Stimulated activated CD8-positive, alpha-beta memory T cell treated with anti-CD3 and anti-CD28 coated beads, Interleukin-12 subunit alpha, Interleukin-12 subunit beta, amount 100 ng/mL, for 1 hour (primary cell): ENCODE measurements at places on chromosomes 1 and 21.

DNA sequence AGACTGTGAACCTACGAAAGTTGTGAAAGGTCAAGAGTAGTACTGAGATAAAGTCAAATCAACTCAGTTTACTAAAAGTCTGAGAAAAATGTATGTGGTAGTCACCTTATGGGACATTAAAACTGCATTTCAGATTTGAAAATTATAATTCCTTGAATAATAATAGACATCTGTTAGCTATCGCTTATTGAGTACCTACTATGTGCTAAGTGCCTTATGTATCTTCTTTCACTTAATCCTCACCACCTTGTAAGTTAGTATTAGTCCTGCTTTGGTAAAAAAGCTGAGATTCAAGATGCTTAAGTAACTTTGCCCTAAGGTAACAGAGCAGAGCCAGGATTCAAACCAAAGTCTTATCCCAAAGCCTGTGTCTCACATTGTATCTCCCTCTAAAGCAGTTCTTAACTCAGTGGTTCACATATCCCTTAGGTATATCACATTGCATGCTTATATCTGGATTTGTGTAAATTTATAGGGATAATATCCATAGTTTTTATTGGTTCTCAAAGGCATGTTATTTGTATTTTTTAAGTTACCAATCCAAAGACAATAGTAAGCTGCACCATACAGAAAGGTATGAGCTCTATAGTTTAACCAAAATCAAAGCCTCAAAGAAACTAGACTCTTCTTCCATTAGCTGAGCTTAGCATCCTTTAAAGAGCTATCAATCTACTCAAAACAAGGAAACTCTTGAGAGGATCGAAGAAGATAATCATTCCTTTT, 865 bp downstream of the PIGC start:
- DNase-seq, result no peak

DNA sequence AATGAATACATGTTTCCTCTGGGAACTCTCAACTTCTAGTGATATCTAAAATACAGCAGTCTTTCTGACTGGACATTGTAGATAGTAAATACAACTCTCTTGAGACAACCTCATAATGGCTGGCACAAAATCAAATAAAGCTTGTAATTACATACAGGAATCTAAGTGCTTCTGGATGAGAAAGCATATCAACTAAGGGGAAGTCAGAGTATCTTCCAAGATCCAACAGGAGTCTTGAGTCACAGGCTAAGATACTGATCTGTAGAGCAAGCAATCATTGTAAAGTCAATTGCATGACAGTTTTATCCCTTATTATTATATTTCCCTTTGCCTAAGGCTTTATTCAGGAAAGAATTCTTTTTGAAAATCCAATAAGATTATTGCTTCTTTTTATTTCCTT, 249.9 kb downstream of the LRRIQ3 start:
- no peak for DNase-seq

GRCh38 chr1:155254714-155255242, 505 bp downstream of the ENTREP3 start:
- no peak for DNase-seq

GRCh38 chr1:57854436-57854835, 430.6 kb upstream of the DAB1 start:
- DNase-seq, result no peak

DNA sequence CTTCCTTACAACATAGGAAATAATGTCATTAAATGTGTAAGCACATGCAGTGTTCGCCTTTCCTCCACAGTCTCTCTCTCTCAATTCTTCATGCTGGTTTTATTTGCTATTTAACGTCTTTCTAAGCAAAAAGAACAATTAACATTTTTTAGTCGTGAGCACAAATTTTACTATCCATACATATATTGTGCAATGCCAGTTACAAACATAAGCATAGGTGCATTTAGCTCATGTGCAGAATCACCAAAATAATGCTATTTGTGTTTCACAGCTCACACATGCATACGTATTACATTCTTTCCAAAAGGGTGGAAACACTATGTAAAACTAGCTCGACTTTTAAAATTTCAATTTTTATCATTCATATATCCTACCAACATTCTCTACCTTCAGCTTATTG, 52.1 kb downstream of the MROH9 start:
- no peak for DNase-seq

DNA sequence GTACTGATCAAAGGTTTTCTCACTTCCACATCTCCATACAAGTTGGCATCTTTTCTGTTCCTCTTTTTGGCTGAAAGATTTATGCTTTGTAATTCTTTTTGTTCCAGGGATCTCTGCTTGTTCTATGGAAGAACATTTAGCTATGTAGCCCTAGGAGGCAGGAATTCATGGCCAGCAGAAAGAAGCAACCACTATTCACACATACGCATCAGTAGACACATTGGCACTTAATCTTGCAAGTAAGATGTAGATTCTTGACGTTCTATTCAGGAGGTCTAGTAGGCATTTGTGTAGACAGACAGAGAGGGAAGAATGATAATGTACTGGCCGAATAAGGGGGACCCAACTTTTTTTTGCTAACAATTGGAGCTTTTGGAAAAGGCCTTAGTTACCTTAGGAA, 336.0 kb downstream of the NUF2 start:
- DNase-seq, result no peak

GRCh38 chr1:2340918-2341254, 50.5 kb downstream of the MORN1 start:
- DNase-seq, result no peak

DNA sequence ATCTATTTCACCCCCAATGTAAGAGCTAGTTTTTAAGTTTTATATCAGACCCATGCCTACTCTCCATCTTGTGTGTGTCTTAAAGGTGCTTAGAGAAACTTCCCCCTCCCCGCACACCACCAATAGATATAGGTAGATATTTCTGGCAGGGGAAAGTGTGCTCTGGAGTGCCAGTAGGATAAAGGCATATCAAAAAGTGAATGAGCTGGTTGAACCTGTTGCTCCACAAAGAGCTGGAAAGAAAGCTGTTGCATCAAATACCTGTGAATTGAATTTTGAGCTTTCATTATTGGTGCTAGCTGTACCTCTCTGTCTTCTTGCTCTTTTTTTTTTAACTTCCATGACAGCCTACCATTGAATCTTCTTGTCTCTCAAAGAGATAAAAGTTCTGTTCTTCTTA, 32.8 kb downstream of the ARID1A start:
- DNase-seq, result no peak

- no peak for DNase-seq
These were observed 26.1 kb upstream of the PRSS38 start for GRCh38 chr1:227789084-227790033.

DNA sequence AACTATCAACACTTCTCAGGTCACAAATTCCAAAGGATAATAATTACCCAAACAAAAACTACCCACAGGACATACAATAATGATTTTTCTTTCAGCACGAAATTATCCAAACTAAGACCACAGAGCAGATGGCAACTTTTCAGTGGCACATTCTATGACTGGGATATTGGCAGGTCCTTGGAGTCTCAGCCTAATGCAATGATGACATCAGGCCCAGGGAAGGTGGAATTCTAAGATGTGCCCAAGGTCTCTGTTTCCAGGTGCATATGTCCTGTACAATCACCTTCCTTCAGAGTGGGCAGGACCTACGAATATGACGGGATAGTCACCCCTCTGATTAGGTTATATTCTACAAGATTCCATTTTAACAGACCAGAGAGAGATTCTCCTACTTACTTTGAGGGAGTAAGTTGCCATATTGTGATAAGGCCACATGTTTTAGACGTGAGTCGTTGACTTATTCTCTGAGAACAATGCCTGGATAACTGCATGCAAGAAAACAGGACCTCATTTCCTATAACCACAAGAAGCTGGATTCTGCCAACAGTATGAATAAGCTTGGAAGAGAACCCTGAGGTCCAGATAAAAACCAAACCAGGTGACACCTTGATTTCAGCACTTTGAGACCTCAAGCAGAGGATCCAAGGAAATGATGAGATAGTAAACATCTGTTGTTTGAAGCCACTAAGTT, 69.9 kb downstream of the ZC3H11B start:
- no peak for DNase-seq

DNA sequence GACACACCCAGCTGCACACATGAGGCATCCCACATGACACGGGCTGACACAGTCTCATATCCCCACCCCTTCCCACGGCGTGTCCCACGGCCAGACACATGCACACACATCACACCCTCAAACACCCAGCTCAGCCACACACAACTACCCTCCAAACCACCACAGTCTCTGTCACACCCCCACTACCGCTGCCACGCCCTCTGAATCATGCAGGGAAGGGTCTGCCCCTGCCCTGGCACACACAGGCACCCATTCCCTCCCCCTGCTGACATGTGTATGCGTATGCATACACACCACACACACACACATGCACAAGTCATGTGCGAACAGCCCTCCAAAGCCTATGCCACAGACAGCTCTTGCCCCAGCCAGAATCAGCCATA, 22.6 kb downstream of the PODN start:
- DNase-seq, result no peak

DNA sequence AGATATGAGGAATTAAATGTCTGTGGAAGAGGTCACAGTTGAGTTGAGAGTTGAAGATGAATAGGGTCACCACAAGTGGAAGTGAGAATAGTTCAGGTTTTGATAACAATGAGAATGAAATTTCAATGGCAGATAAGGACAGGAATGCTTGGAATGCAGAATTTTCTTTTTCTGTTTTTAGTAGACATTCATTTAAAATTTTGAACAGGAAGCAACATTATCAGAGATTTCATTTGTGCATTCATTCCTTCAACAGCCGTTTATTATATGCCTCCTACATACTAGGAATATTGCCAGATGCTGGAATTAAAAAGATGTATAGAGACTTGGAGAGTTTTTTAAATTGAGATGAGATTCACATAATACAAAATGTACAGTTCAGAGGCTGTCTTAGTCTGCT, 126.8 kb downstream of the ITSN1 start:
- no peak for DNase-seq

- DNase-seq, result no peak
These were observed 51.5 kb upstream of the LBR start for GRCh38 chr1:225479341-225479740.

DNA sequence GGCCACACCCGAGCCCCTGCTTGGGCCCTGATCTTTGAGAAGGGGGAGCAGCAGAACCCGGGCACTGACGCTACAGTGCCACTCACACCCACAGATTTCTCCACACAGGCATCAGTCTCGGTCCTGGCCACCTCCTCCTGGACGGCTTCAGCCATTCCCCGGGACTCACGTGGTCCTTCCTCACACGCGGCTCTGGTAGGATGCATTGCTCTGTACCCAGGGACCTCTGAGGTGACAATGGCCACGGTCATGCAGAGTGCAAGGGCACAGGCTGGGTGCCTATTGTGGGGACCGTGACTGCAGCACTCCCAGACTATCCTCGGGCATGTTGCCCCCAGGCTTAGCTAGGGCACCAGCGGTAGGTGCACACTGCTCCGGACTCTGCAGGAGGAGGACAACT, 11.8 kb upstream of the ZNF670 start:
- no peak for DNase-seq

- no peak for DNase-seq
These were observed 83.1 kb downstream of the WDR3 start for GRCh38 chr1:118012515-118013124.

- DNase-seq, result no peak
These were observed 2.2 kb downstream of the CLIC6 start for GRCh38 chr21:34670962-34671348.

DNA sequence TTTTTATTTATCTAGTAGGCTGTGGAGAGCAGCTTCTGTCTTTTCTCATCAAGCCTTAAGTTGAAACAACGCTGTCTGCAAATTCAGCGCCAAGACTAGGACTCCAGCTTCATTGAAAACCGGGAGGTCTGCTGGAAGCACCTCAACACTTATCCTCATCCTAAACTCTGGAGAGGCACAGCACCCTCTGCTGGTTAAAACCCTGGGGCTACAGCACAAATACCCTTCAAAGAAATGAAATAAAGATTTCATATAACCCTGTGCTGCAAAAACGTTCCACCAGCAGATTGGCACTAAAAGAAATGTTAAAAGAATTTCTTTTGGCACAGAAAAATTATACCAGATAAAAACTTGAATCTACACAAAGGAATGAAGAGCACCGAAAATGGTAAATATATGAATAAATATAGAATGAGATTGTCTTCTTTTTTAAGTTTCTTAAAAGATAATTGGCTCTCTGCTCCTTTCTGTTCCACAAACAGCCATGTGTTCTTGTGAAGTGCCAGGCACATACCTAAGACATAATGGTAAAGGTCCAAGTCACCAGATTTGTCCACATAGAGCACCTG, 227.7 kb upstream of the SAMSN1 start:
- peak; percentile 40 for DNase-seq

GRCh38 chr1:98210064-98210463, 289.2 kb upstream of the DPYD start:
- DNase-seq, result no peak

DNA sequence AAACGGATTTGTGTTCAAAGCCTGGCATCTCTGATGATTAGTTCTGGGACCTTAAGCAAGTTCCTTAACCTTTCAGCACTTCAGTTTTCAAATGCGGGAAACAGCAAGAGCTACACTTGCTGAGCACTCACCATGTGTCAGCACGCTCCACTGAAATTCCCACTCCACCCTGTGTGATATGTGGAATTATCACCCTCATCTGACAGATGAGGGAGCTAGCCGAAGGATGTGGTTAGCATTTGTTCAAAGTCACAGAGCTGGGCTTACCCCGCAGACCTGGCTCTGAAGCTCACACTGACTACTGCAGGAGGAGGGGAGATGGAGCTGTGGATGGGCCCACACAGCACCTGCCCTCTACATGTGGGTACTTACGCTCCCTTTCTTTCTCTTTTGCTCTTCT, 29.1 kb downstream of the IL12RB2 start:
- no peak for DNase-seq

DNA sequence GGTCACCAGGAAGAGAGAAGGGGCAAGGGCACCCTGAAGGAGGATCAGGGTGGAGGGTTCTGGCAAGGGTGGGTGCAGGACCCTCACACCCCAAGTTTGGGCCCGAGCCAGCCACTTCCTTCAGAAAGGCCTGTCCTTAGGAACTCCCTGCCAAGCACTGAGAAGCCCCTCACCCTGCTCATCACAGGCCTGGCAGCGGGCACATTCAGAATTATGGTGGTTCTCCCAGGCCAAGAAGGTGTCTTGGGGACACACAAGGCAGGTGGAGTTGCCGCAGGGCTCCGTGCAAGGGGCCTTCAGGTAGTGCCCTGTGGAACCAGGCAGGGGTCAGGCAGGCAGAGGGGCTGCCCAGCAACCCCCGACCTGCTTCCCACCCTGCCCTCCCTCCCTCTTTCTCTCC, 1.1 kb downstream of the TNFRSF25 start:
- DNase-seq, result no peak
